Activated naive CD8-positive, alpha-beta T cell treated with anti-CD3 and anti-CD28 coated beads for 36 hours (primary cell): ENCODE measurements at places on chromosomes 4 and X.
A peak's percentile ranks its signal among the peaks of the same experiment; 100 is the strongest.

GRCh38 chrX:27694667-27695066 is 104.5 kb downstream of the DCAF8L2 start:
- H3K36me3 ChIP-seq = no peaks in the 10 kb centered on the region
- no peak overlapping the region for H3K4me3 ChIP-seq
- H3K4me1 ChIP-seq = no peaks in the 10 kb centered on the region
- no peak for DNase-seq
- H3K27me3 ChIP-seq = no peaks in the 10 kb centered on the region
- no peak overlapping the region for H3K27ac ChIP-seq

DNA sequence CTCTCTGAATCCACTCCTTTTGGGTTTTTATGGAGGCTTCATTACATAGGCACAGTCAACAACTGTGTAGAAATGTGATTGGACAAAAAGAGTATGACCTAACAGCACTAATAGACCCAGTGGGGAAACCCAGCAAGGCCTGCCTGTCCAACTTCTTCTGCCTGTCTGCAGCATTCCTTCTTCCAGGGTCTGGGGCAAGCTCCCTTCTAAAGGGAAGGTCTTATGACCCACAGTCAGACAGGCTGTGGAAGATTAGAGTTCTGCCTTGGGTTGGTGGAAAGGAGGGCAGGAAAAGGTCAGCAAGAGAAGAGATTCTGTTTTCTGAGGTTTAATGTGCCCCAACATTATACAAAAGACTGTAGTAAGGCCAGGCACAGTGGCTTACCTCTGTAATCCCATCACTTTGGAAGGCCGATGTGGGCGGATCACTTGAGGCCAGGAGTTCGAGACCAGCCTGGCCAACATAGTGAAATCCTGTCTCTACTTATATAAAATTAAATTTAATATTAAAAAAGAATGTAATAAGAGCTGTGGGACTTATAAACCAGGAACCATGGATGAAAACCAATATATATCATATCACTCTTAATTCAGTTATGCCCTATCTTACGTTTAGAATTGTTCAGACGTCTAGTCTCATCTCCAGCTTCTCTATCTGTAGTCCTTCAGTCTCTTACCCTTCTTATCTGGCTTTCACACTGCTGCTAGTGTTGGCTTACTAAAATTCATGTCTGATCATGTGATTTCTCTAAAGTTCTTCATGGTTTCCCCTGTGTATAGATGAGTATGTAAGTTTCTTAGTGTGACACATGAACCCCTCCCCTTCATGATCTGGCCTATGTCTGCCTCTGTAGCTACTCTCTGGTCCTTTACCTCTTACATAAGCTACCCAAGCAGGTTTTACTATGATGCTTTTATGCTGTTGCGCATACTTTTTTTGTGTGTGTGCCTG is 6.2 kb downstream of the CLCN3 start:
- peaks cover 26% of the 10 kb centered on the region for H3K36me3 ChIP-seq
- H3K4me3 ChIP-seq = no peak overlapping the region
- H3K27me3 ChIP-seq = no peaks in the 10 kb centered on the region

GRCh38 chrX:46574774-46575381 is 1.3 kb downstream of the CHST7 start:
- peak; percentile 44 for DNase-seq
- H3K4me1 ChIP-seq = peaks cover 27% of the 10 kb centered on the region
- peaks cover 20% of the 10 kb centered on the region for H3K27me3 ChIP-seq

GRCh38 chr4:189083769-189084168 is 856.9 kb upstream of the FRG1 start:
- H3K4me3 ChIP-seq = no peak overlapping the region
- no peaks in the 10 kb centered on the region for H3K36me3 ChIP-seq
- H3K4me1 ChIP-seq = no peaks in the 10 kb centered on the region
- DNase-seq = no peak
- H3K27ac ChIP-seq = no peak overlapping the region

DNA sequence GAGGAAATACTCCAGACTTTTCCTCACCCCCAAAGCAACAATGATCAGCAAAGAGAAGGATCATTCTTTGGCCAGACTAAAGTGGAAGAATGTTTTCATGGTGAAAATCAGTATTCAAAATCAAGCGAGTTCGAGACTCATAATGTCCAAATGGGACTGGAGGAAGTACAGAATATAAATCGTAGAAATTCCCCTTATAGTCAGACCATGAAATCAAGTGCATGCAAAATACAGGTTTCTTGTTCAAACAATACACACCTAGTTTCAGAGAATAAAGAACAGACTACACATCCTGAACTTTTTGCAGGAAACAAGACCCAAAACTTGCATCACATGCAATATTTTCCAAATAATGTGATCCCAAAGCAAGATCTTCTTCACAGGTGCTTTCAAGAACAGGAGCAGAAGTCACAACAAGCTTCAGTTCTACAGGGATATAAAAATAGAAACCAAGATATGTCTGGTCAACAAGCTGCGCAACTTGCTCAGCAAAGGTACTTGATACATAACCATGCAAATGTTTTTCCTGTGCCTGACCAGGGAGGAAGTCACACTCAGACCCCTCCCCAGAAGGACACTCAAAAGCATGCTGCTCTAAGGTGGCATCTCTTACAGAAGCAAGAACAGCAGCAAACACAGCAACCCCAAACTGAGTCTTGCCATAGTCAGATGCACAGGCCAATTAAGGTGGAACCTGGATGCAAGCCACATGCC is 89.7 kb downstream of the TET2 start:
- peaks cover 9% of the 10 kb centered on the region for H3K4me1 ChIP-seq
- peaks cover 57% of the 10 kb centered on the region for H3K36me3 ChIP-seq
- H3K27me3 ChIP-seq = no peaks in the 10 kb centered on the region

DNA sequence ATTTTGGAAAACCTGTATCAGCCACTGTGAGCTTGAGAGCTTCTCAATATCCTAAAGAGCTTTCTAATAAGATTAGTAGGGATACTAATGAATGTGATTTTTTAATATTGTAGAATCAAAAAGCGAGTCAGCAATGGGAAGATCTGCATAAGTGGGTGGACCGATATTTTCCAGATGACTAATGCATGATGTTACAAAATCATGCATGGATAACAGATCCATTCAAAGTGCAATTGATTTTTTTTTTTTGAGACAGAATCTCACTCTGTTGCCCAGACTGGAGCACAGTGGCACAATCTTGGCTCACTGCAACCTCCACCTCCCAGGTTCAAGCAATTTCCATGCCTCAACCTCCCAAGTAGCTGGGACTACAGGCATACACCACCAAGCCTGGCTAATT is 7.3 kb upstream of the CLDN2 start:
- peaks cover 8% of the 10 kb centered on the region for H3K4me1 ChIP-seq
- peaks cover 9% of the 10 kb centered on the region for H3K27me3 ChIP-seq
- no peaks in the 10 kb centered on the region for H3K36me3 ChIP-seq

DNA sequence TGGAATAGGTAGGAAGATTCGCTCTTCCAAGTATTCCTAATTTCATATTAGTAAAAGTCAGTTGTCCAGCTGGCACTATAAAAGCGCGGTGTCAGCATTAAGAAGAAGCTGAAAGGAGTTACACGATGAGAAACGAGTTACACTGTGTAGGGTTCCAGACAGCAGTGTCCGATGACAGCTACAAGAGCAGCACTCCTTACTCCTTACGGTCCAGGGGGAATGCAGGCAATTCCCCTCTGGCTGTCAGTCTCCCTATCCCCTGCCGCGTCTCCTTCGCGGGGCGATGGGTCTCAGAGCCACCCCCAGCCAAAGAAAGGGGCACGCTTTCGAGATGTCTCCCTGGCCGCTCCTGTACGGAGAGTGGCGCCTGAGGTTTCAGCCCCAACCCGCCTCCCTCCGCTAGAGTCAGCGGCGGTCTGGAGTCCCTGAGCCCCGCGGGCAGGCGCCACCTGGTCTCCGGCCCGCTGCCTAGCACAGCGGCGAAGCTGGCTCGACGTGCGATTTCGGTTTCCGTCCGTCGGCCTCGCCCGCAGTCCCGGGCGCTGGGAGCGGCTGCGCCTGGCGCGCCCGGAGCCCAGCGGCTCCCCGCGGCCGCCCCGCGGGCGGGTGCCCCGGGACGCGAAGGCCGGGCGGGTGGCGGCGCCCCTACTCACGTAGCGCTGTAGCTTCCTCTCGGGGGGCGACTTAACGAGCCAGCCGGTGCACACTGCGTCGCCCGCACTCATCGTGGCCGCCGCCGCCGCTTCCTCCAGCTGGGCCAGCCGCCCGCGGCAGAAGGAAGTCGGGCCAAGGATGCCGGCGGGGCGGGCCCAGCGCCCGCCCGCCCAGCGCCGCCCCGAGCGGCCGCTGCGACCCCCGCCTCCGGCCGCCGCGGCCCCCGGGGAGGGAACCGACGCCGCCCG is at the start of gene GAB3:
TSS of gene GAB3 (minus strand) at position 777 of the 902 bp plus-strand sequence. CDS start at position 725, 52 bp downstream.
- H3K4me3 ChIP-seq = peak within 1 kb of the TSS; percentile 75
- H3K27ac ChIP-seq = peak within 1 kb of the TSS; percentile 42
- no peaks in the 10 kb centered on the region for H3K27me3 ChIP-seq
- peak; percentile 57 for DNase-seq

DNA sequence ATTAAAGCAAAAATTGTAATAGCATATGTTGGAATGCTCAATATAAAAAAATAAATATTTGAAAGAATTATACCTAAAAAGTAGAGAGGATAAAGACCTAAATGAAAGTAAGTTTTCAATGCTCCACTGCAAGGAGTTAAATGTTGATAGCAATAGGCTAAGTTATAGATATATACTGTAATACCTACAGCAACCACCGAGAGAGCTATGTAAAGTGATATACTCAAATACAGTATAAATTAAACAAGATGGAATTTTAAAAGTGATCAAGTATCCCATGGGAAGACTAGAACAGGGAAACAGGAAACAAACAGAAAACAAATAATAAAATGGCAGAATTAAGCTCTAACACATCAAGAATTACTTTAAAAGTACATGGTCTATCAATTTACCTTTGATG is 73.9 kb downstream of the CASP3 start:
- DNase-seq = no peak
- no peak overlapping the region for H3K27ac ChIP-seq
- peaks cover 10% of the 10 kb centered on the region for H3K4me1 ChIP-seq
- H3K36me3 ChIP-seq = peaks cover 4% of the 10 kb centered on the region
- H3K27me3 ChIP-seq = no peaks in the 10 kb centered on the region

GRCh38 chr4:73698217-73698616 is 42.2 kb upstream of the CXCL8 start:
- no peak for DNase-seq
- H3K36me3 ChIP-seq = no peaks in the 10 kb centered on the region
- H3K27ac ChIP-seq = no peak overlapping the region
- H3K27me3 ChIP-seq = no peaks in the 10 kb centered on the region

DNA sequence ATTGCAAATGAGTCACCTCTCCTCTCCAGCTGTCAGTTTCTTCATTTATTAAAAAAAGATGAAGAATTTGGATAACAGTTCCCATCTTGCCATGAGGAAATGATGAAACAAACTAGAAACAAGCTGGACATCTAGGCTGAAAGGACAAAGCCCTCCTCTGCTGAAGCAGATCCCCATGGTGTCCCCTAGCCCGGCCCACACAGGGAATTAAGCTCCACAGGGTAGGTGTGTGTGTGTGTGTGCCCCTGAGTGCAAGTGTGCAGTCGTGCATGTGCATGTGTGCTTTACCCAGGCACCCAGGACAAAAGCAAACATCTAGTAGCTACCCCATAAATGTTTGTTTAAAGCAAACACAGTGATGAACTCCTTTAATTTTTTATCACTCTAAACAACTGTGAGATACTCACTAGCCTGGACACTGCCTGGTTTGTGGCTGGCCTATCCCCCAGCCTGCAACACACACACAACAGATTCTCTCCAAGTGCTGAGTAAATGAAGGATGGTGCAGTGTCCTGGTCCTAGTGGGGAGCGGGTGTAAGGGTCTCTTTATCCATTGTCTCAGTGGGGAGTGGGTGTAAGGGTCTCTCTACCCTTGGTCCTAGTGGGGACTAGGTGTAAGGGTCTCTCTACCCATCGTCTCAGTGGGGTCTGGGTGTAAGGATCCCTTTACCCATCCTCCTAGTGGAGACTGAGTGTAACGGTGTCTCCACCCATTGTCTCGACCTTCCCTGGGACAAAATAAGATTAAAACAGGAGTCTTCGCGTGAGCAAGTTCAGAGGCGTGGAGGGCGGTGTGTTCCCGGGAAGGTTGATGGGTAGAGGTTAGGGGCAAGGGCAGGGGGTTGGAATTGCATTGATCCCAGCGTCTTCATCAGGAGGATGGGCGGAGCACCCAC is 688 bp upstream of the EVC start:
- no peak for DNase-seq
- H3K36me3 ChIP-seq = no peaks in the 10 kb centered on the region
- no peak overlapping the region for H3K27ac ChIP-seq
- peak overlapping the region; percentile 6 for H3K4me3 ChIP-seq
